ENCODE measurements at places on chromosomes 2 and 18.

DNA sequence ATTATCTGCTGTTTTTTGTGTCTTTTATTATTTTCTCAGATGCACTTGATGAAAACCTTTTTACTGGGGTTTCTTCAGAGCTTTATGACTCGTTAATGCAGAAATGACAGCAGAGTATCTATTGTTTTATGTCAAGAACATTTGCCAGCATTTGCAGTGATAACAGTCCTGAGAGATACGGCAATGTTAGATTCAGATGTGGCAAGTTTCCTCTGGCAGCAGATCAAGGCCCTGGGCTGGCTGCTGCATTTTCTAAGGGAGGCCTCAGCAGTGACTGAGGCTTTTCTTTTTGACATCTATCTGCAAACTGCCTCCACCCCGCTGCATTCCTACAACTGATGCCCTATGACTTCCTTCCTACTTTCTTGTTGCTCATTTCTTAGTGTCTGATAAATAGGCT lies 40.2 kb downstream of the EFEMP1 start:
- DNase-seq, result no peak

DNA sequence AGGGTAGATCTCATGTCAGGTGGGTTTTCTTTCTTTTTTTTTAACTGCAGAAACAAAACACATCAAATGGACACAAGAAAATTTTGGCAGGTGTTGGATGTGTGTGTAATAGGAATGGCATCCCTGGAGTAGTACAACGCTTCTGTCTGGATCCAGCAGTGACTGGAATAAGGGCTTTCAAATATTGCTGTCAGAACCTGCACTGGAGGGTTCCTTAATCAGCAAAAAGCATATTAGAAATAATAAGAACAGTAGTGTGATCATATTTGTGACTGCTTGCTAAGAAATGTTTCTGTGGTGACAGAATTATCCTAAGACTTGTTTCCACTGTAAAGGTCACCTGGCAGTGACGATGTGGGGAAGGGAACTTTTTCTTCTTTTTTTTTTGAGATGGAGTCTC lies 30.8 kb downstream of the CREG2 start:
- DNase-seq, result no peak

GRCh38 chr18:12304351-12305210 lies 3.5 kb upstream of the TUBB6 start:
- no peak for DNase-seq

DNA sequence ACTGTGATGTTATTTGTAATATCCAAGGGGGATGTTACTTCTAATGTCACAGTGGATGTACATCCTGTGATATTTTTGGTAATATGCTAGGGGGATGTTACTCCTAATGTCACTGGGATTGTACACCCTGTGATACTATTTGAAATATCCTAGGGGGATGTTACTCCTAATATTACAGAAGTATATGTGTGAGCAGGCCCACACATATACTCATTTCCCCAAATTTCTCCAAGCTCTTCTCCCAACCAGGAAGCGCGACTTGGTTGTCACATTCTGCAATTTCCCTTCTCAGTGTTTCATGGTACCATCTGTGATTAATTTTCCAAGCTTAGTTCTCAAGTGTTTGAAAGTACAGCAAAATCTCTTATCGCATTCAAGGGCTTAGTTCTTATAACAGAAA lies 29.5 kb upstream of the CHN1 start:
- DNase-seq, result no peak

DNA sequence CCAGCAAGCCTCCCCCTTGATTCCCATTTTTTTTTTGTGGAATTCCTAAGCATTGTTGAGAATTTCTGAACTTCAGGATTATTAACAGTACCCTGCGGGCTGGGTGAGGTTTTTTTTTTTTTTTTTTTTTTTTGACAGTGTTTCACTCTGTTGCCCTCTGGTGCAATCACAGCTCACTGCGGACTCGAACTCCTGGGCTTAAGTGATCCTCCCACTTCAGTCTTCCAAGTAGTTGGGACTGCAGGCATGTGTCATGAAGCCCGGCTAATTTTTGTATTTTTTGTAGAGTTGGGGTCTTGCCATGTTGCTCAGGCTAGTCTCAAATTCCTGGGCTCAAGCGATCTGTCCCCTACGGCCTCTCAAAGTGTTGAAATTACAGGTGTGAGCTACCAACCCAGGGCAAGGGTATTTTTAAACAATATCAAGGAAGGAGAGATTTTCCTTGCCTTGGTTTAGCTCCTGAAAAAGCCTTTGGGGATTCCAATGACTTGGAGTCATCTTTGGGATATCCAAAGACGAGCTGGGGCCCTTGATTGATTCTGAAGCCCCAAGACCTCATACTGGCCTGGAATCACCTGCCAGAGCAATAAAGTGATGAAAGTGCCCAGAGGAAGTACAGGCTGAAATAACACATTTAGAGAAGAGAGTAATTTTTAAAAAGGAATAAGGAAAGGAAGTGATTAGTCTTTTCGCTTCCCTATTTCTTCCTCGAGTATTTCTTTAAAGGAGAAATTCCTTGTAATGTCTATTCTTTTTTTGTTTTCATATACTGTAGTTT lies 240.2 kb downstream of the TGIF1 start:
- DNase-seq, result no peak

DNA sequence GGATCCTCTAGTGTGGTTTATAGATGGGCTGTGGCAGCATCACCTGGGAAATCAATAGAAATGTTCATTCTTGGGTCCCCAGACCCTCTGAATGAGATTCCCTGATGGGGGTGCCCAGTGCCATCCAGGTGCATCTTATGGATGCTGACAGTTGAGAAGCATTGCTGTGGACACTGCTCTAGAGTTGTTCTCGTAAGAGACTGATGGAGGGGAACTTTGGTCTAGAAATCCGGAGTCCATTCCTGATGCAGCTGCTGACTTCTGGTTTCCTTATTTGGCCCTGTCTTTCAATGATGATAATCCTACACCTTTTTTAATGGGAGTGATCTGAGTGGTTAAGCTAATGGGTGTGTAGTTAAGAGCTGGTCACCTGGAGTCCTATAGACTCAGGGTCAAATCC lies 28.3 kb upstream of the E2F6 start:
- DNase-seq, result no peak

DNA sequence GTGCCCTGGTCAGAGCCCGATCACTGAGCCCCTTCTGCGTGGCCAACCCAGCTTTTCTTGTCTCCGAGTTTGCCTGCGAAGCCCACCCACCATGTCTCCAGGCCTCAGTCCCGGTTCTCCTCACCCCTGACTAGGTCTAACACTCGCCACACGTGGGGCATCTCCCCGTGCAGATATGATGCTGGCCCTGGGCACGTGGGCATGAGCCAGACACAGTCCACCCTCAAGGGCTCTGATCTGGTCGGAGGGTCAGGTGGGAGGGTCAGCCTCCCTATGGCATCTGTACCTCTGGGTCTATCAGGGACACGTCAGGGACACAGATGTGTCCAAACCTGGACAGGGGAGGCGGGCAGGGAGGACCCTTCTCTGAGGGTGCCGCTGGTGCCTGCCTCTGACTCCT lies 95.4 kb downstream of the RHOB start:
- DNase-seq, result no peak

- no peak for DNase-seq
Observed at GRCh38 chr2:7634409-7634808, 717.2 kb downstream of the RNF144A start.

DNA sequence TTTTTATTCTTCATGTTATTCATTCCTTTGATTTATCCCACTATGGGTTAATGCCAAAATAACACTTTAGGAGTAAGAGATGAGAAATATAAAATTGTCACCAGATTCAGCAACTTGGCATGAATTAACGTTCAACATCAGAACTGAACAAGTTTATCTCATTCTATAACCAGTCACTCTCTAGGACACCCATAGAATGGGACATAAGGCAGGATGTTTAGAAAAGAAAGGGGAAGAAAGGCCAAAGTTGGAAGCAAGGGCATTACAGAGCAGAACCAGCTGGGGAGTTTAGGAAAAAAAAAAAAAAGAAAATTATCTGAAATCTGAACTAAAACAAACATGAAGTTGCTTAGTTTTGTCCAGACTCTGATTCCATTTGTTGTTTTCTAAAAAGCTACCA lies 211.0 kb downstream of the PMAIP1 start:
- DNase-seq, result no peak

DNA sequence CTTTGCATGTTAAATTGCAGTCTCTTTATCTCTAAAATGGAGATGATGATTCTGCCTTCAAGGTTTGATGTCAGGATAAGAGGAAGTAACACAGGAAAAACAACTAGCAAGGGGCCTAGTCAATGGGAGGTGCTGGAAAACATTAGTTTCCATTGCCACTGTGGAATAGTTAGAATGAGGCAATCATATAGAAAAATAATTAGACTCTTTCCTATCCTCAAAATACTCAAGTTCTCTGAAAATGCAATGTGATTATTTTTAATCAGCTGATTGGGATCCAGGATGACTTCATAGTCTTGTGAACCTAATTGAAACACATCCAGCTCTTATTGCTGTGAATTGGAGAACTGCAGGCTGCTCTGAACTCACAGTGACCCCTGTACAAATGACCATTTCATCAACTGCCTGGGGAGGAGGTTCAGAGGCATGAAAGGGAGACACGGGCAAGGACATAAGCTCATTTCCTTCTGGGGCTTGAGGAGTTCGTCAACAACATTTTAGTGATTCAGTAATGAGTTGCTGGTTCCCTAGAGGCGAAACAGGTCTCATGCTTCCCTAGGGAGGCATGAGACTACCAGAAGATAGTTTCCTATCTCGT lies 422.5 kb downstream of the LPIN1 start:
- no peak for DNase-seq

DNA sequence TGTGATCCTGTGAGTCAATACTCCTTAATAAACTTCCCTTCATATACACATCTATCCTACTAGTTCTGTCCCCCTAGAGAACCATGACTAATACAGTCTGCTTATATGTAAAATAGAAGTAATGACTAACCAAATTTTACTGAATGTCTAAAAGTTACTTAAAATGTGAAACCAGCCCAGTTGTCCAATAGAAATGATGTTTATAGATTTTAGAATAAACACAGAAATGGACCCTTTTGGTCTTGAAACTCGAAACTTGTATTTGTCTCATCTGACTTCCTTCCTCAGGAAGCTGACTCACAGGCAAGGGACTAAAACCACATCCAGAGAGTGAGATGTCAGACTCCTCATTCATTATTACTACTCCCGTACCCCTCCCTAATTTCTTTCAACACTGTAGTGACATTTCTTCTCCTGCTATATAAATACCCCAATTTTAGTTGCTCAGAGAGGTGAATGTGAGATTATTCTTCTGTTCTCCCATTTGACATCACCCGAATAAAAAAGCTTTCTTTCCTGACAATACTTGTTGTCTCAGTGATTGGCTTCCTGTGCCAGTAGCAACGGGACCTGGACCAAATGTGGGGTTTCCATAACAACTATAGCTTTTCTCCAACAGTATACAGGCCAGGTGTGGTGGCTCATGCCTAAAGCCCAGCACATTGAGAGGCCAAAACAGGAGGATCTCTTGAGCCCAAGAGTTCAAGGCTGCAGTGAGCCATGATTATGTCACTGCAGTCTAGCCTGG lies 486.0 kb downstream of the ERBB4 start:
- DNase-seq, result no peak

- DNase-seq, result no peak
Observed at GRCh38 chr2:44388877-44389276, 27.1 kb downstream of the CAMKMT start.

- peak; percentile 34 for DNase-seq
Observed at GRCh38 chr2:29921560-29921915, at the start of gene ALK. Gene ALK (minus strand): TSS chr2:29921586. CDS start chr2:29920659, 927 bp downstream.

DNA sequence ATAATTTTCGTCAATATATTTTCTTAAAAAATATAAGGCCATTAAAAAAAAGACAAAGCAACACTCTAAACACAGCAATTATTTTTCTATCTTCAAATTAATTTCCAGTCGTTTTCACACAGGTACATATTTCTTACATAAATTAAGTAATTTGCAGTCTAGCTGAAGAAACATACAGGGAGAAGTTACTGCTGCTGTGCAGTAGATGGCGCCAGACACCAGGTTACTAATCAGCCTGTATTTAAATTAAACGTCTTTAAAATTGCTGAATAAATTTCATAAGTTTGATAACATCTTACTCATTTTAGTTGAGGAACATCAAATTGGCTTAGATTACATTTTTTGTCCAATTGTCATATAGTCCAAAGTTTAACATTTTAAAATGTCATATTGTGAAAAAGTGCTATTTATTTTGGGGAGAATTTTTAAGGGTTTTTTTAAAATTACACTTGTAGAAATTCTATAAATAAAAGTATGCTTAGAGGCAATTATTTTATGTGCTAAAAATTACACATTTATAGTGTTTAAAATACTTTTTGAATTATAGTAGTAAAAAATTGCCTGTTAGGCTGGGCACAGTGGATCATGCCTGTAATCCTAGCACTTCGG lies 88.4 kb downstream of the PMAIP1 start:
- DNase-seq, result peak; percentile 4

GRCh38 chr2:45919160-45919650 lies 267.7 kb downstream of the PRKCE start:
- DNase-seq, result no peak

- no peak for DNase-seq
Observed at GRCh38 chr2:56325661-56326345, 142.0 kb downstream of the CCDC85A start.

GRCh38 chr2:64401529-64401880 lies 52.5 kb upstream of the LGALSL start:
- no peak for DNase-seq

DNA sequence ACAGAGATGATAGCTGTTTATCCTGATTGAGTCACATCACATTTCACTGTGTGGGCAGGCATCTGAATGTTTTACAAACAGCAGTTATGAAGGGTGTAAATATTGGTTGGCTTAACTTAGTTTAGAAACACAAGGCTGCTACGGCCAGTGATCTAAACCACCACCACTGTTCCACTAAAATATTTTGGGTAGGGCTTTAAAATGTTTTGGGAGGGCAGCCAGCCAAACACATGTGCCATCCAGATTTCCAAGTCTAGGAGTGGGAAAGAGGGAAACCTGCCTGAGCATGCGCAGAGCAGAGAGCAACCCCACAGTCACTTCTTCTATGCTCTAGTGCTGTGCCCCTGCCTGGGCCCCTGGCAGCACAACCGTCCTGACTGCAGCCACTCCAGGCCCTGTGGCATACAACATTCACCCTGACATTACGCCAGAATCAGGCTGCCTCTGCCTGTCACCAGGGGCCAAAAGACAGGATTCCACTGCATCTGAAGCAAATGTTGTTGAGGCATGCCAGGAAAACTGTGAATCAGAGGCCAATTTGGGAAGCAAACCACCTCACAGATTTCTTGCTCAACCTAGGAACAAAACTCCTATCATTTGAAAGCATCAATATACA lies 74.8 kb upstream of the COL5A2 start:
- DNase-seq, result no peak
